IMR-90 (cell line): ENCODE measurements at places on chromosomes 12 and 14.

GRCh38 chr14:79730196-79730595, 481.1 kb downstream of the DIO2 start:
- no peak for DNase-seq

DNA sequence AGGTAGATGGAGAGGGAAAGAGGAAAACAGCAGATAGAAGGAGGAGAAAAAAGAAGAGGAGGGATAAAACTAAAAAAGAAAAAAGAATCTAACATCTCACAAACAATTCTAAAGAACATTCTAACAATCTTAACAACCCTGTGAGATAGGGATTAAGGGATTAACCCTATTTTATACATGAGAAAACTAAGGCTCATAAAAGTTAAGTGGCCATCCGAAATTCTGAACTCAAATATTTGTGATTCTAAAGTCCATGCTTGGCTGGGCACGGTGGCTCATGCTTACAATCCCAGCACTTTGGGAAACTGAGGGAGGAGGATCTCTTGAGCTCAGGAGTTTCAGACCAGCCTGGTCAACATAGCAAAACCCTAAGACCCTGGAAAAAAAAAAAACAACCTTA, 13.1 kb downstream of the KIF21A start:
- no peak for DNase-seq

DNA sequence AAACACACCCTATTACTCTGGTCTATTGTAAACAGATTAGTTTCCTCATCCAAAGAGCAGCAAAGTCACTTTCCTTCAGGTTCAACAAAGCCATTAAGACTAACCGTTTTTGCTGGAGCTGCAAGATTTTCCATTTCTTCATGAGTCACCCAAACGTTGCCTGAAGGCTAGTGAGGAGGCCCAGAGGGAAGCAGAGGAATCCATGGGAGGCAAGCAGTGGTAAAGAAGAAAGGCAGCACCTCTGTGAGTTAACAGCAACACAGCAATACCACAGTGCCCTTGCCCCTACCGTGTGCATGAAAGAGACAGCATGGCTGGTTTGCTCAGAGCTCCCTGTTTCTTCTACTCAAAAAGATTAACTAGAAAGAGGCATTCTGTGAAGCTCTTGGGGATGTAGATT, 206.3 kb downstream of the ACSS3 start:
- DNase-seq, result peak; percentile 4

DNA sequence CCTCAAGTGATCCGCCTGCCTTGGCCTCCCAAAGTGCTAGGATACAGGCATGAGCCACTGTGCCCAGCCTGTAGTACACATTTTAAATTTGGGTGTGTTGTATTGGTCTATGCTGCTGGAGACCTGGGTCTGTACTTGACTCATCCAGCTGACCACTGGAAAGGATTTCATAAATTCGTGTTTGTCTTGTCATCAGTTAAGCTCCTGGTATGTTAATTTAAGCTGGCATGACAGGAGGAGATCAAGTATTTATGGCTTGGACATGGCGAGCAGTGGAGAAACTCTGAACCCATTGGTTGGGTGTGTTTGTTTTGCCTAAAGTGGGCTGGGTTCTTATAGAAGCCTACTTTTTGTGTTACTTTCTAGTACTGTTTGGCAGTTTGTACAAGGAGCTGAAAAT, 24.2 kb downstream of the YY1 start:
- DNase-seq, result no peak

GRCh38 chr12:93482721-93483120, 15.4 kb downstream of the MRPL42 start:
- no peak for DNase-seq
